Smooth muscle cell of the umbilical artery (primary cell): ENCODE measurements at places on chromosomes 4 and X. TPM values are rescaled to one million over a fixed set of nuclear protein-coding genes. Genes with fewer than 3 reads are reported as not detected.

BCORL1 gene
- total RNA-seq: 1.5 and 3.3 TPM in 2 replicates

ALAS2 gene
- total RNA-seq: not detected in 2 replicates

COL25A1 gene
- total RNA-seq: 2.7 and 5.0 TPM in 2 replicates

ZFYVE28 gene
- total RNA-seq: 8.0 and 8.1 TPM in 2 replicates

STATH gene
- total RNA-seq: not detected in 2 replicates

TMPRSS11D gene
- total RNA-seq: not detected in 2 replicates

SCLT1 gene
- total RNA-seq: 8.9 and 11.9 TPM in 2 replicates

SLIT2 gene
- 18.1 and 34.0 TPM in 2 replicates for total RNA-seq

RNF175 gene
- total RNA-seq: 0.28 TPM in 1 of 2 replicates, not detected in the other

PGAM4 gene
- total RNA-seq: 0.30 TPM in 1 of 2 replicates, not detected in the other

USP51 gene
- 1.5 and 1.6 TPM in 2 replicates for total RNA-seq

FAM184B gene
- 0.05 TPM in 1 of 2 replicates, not detected in the other for total RNA-seq

TMEM154 gene
- 4.8 and 9.8 TPM in 2 replicates for total RNA-seq

SSX2B gene
- total RNA-seq: not detected in 2 replicates

PLAC8 gene
- total RNA-seq: not detected in 2 replicates

MGAT4D gene
- total RNA-seq: not detected in 2 replicates

LRP2BP gene
- total RNA-seq: 0.55 and 0.89 TPM in 2 replicates

NAAA gene
- 35.3 and 82.8 TPM in 2 replicates for total RNA-seq

TMSB15B gene
- total RNA-seq: 1.2 and 4.8 TPM in 2 replicates

MAGEB10 gene
- not detected in 2 replicates for total RNA-seq

TCEAL6 gene
- not detected in 2 replicates for total RNA-seq

TCP11X2 gene
- not detected in 2 replicates for total RNA-seq

RTL9 gene
- under 0.01 and 0.37 TPM in 2 replicates for total RNA-seq

NLRP2B gene
- total RNA-seq: not detected in 2 replicates

PITX2 gene
- 33.3 and 60.6 TPM in 2 replicates for total RNA-seq

GABRQ gene
- 0.89 and 2.3 TPM in 2 replicates for total RNA-seq

CSN1S1 gene
- total RNA-seq: not detected in 2 replicates

FMR1NB gene
- total RNA-seq: not detected in 2 replicates

ETDB gene
- not detected in 2 replicates for total RNA-seq

AWAT1 gene
- total RNA-seq: not detected in 2 replicates

IL3RA gene
- not detected in 2 replicates for total RNA-seq

CT55 gene
- total RNA-seq: not detected in 2 replicates

FTHL17 gene
- total RNA-seq: not detected in 2 replicates

TMEM255A gene
- under 0.01 and 0.05 TPM in 2 replicates for total RNA-seq
